Left renal cortex interstitium (tissue), 4 donors: ENCODE measurements at places on chromosomes 6 and 20.

DNA sequence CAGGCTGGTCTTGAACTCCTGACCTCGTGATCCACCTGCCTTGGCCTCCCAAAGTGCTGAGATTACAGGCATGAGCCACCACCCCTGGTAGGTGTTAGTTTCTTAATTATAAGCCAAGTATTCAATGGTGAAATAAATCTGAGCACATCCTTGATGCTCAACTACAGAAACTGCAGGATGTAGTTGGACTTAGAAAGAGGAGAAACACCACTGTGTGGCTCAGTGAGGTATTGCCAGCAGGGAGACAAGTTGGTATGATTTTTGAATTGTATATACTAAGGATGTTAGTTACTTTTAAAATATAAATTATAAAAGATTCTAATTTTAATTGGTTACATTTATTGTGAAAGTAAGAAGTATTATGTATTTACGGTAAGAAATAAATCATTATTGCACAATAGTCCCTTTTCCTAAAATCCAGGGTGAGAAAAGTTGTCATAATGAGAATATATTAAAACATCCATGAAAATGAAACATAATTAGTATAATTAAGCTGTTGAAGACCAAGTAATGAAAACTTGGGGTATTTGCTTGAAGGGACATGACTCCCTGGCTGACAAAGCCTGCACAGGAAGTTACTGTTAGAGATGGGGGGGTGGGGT lies 17.6 kb downstream of the SLC18B1 start:
- DNase-seq, result no peak

DNA sequence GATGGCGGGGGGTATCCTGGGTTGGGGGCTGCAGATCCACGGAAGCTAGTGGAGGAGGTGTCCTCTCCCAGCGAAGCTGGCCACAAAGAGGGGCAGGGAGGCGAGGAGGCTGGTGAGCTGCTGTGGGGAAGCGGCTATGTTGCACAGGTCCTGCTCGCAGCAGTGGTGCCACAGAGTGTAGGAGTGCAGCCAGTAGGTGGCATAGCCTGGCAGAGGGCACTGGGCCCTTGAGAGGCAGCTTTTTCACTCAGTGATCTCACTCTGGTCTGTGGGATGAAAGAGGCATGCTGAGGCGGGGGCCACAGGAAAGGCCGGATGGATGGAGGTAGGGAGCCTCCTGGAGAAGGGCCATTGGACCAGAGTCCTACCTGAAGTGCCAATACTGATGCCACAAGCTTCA lies 2.9 kb upstream of the LY6G6D start:
- DNase-seq, result no peak

DNA sequence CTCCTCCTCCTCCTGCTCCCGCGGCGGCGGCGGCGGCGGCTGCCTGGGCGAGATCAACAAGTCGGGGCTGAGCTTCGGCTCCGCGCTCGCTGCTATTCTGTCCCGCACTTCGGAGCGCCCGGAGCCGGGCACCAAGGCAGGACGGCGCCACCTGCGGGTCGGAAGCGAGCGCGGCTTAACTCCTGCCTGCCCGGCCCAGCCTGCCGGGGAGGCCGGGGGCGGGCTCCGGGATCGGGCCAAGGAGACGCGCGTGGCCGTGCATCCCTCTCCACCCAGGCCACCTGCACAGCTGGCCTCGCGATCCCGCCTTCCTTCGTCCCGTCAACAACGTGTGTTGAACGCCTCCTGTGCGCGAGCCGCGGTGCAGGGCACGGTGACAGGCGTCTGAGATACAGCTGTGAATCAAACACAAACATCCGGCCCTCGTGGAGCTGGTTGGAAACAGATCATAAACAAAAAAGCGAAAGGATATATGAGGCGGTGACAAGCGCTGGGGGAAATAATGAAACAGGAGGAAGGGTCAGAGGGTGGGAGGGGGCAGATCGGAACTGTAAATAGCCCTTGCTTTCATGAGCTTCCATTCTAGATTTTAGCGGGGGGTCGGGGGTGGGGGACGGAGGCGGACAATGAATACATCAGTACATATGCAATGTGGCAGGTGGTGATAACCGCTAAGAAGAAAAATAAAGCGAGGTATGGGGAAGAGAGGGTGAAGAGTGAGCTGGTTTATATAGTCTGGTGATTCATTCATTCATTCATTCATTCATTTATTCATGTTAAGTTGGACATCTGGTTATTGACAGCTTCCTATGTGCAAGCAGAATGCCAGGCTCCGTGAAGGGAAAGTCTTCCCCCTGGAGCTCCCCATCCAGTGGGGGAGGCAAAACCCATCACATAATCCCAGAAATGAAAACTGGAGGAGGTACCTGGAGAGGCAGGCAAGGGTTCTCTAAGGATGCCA lies 2.0 kb upstream of the KCNB1 start:
- peak; percentile 56 for DNase-seq

- DNase-seq, result no peak
Observed at GRCh38 chr6:54428431-54428830, 120.2 kb downstream of the TINAG start.

DNA sequence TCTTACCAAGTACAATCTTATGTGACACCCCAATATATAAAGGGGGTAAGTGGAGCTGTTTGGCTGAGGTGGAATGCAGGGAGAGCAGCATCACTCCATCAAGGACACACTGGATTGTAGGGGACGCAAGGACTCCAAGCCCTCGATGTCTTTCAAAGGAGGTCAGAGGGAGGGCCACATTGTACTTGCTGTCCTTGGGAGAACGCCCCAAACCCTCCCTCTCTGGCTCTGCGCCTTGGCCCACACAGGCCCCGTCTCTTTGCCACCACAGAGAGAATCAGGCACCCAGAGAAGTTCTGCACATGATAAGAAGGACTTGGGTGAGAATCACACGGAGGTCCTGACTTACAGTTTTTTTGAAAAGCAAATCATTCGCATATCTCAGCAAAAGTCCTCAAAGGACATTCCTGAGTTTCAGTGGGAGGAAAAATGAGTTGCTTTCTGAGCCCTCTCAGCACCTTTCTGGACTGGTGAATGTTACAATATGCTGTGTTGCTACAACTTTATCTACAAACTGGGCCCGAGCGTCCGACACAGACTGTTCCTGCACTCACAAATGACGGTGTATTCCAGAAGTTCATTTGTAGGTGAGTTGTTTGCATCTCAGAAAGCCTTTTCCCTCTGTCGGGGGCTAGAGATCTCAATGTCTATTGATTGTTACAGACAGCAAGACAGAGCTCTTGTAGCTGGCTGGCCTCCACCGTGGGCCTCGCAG lies 92.5 kb upstream of the AKAP12 start:
- no peak for DNase-seq

- no peak for DNase-seq
Observed at GRCh38 chr20:54021446-54022235, 48.8 kb downstream of the BCAS1 start.

GRCh38 chr20:19738951-19739350 lies 19.1 kb upstream of the RIN2 start:
- no peak for DNase-seq

GRCh38 chr20:11995805-11996567 lies 78.3 kb downstream of the BTBD3 start:
- no peak for DNase-seq

DNA sequence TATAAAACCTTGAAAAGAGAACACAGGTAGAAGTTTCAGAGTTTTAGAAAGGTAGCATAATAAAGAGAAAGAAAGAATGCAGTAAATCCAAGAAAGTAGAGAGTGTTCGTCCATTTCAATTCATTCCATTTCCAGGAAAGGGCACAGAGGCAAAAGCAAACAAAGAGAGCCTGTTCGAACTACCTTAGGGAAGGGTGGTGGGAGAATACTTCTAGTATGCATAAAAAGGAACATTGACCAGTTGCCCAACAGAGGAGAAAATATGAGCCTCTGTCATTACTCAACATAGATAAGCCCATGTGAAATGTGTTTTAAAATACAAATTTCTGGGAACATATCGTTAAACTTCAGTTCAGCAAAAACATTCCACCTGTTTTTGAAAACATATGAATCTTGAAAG lies 60.6 kb downstream of the CYP39A1 start:
- no peak for DNase-seq

DNA sequence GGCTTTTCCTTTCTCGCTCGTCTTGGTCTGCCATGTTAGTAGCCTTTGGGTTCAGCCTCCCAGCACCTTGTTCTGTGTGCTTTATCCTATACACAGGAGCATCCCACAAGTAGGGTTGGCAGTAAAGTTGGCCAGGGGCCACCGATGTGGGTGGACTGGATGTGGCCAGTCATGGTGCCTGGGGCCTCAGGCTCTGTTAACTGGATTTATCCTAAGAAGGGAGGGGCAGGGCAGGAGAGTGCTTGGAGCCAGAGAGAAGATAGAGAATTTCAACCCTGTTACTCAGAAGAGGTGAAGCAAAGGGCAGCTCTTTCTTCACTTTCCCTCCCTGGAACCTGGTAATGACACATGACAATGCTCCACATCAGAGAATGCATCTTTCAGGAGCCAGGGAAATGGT lies 14.1 kb upstream of the SIRPB2 start:
- DNase-seq, result no peak

DNA sequence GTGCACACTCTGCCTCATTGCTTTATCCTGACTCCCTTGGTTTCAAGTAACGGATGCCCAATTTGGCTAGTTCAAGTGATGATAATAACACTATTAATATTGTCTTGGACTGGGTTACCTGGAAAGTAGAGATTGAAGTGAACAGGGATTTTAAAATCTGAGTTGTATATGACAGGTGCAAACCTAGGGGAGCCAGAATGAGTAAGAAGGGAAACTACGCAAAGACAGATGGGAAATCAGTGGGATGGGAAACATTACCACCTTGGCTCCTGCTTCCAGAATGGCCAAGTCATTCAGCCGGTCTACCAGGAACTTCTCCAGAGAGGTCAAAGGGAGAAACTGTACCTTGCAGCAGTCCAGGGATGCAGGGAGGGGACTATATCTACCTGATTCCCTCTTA lies 41.9 kb downstream of the OGFRL1 start:
- no peak for DNase-seq

GRCh38 chr6:6002005-6002847 lies 4.5 kb downstream of the NRN1 start:
- no peak for DNase-seq

- DNase-seq, result no peak
Observed at GRCh38 chr6:130849594-130849993, 22.4 kb downstream of the SMLR1 start.

GRCh38 chr6:21937466-21937865 lies 343.9 kb downstream of the SOX4 start:
- DNase-seq, result no peak

GRCh38 chr6:4726645-4727044 lies 49.6 kb upstream of the CDYL start:
- DNase-seq, result no peak

DNA sequence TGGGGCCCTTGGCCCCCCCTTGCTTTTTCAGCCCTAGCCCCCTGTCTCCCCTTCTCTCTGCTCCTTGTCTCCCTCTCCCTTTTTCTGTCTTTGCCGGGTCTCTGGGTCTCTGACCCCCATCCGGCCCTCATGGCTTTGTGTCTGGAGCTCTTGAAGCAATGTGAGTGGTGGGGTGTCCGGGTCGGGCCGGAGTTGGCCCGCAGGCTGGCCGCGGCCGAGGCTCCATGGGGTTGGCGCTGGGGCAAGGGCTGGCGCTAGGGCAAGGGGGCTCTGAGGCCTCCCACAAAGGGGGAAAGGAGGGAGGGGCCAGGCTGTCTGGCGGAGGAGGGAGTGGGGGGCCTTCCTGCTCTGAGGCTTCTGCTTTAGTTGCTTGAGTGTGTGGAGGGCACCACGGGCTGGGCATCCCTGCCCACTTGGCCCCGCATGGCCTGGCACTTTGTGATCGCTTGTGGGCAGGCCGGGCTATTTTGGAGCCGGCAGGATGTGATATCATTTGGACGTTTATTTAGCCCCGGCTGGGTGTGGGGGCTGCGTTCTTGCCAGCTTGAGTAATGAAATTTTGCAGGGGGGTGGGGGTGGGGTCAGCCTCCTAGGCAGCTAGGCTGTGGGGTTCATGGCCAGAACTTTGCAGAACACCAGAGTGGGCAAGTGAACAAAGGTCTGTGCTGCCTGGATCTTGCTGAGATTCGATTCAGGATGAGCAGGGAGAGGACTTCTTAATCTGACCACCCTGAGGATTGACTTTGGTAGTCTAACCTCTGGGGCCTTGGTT lies 78.7 kb upstream of the MYL9 start:
- no peak for DNase-seq

DNA sequence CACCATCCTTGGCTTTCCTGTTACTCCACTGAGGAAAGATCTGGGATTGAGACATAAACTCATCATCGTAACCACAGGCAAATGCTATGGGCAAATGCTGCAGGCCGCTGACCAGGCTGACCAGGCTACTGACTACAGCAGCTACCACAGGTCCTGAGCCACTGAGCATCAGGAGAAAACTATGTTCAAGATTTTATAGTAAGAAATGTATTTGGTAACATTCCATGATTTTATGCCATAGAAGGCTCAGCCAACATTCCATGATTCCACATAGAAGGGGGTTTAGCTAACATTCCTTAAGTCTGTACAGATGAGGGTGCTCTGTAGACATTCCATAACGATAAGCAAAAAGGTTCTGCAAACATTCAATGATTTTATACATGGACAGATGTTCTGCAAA lies 16.1 kb upstream of the B4GALT5 start:
- no peak for DNase-seq

DNA sequence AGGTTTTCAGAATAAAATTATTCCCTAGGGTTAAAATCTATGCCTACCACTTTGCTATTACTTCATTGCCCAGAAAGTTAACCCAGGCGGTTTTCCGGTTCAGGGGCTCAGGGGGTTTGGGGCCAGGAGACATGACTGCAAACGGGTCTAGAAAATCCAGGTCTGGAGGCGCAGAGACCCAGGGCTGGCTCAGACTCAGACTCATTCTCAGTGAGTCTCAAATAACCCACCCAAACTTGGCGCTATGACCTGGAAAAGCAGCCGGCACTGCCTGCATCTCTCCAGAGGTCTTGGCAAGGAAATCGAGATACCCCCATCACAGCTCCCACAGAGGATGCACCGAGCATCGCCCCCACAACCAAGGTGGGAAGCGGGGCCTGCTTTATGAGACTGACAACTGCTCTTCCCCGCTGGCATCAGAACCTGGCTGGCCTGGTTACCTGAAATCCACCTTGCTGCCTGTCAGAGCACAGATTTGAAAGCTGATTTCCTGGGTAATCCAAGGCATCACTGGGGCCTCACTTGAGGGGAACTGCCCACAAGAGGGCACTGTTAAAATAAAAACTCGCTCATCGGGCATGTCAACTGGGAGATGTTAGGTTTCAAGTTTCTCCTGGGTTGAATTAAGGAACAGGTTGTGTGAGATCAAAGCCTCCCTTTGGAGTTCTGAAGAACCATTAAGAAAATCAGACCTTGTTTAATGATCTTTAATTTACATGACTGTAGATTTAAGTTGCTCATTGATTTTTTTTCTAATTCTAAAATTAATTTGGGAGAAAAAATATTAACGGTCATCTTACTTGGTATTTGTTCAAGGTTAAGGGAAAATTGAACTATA lies 55.1 kb downstream of the KIF16B start:
- peak; percentile 7 for DNase-seq

- DNase-seq, result no peak
Observed at GRCh38 chr6:160424256-160424655, 76.1 kb downstream of the SLC22A3 start.

- no peak for DNase-seq
Observed at GRCh38 chr6:5205877-5206850, 54.6 kb downstream of the LYRM4 start.

DNA sequence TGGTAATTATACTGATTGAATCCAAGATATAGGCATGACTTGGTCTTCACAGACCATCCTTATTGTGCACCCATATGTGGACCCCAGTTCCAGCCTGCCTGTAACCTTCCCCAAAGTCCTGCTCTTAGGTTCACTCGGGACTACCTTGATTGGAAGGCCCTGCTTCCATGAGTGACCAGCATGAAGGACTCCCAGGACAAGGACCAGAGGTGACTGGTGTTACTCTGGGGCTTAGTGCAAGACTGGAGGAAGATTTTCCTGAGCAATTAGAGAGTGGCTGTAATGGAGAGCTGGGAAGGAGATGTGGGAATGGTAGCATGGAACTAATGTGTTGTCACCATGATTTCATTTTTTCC lies 15.1 kb downstream of the BRD2 start:
- no peak for DNase-seq
